Mesothelial cell of epicardium (in vitro differentiated cells): ENCODE measurements at places on chromosomes 13 and 19.
A peak's percentile ranks its signal among the peaks of the same experiment; 100 is the strongest.

DNA sequence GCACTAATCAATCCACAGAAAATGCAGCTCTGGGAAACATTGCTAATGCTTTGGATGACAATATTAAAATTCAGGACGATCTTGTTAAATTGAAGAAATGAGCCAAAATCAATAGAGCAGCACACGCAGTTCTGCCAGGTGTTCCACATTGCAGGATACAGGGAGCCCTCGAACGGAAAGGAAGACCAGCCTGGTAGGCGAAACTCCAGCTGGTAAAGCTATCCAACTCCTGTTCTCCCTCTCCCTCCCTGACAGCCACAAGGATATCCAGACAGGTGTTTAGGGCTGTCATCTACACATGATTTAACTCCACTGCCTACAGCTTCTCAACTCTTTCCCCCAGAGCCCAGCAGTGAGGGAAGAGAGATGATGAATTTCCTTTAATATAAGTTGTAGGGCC is 67.7 kb downstream of the EPSTI1 start:
- no peak for DNase-seq

GRCh38 chr19:29577649-29577963 is 28.5 kb upstream of the POP4 start:
- no peak for DNase-seq

DNA sequence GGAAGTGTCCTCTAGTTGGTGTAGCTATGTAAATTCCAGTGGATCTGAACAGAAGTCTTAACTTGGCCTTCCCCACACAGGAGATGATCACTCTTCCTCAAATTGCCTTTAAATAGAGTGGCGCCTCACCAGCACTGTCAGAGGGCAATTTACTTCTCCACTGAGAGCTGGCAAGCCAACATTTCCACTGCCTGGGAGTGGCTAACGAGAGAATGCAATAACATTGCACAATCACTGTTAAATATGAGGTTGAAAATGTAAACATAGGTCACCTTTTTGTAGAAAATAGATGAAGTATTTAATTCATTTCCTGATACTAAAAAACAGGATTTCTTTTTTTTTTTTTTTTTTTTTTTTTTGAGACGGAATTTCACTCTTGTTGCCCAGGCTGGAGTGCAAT is 55.4 kb upstream of the UBL3 start:
- DNase-seq, result no peak

- no peak for DNase-seq
These were observed 2.3 kb downstream of the TGFBR3L start for GRCh38 chr19:7916955-7917266.

GRCh38 chr19:17475541-17476115 is 5.3 kb downstream of the SLC27A1 start:
- DNase-seq, result no peak

DNA sequence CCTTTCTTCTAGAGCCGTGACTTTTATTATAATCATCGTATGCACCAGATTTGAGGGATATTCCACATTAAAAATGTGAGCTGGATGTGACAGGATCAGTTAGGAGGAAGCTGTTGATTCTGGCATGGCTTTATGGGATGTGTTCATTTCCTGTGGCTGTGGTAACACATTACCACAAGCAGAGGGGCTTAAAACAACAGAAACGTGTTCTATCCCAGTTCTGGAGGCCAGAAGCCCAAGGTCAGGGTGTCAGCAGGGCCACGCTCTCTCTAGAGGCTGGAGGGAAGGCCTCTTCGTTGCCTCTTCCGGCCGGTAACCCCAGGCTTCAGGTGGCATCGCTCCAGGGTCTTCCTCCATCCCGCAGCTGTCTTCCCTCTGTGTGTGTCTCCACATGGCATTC is 14.5 kb downstream of the MED25 start:
- no peak for DNase-seq

DNA sequence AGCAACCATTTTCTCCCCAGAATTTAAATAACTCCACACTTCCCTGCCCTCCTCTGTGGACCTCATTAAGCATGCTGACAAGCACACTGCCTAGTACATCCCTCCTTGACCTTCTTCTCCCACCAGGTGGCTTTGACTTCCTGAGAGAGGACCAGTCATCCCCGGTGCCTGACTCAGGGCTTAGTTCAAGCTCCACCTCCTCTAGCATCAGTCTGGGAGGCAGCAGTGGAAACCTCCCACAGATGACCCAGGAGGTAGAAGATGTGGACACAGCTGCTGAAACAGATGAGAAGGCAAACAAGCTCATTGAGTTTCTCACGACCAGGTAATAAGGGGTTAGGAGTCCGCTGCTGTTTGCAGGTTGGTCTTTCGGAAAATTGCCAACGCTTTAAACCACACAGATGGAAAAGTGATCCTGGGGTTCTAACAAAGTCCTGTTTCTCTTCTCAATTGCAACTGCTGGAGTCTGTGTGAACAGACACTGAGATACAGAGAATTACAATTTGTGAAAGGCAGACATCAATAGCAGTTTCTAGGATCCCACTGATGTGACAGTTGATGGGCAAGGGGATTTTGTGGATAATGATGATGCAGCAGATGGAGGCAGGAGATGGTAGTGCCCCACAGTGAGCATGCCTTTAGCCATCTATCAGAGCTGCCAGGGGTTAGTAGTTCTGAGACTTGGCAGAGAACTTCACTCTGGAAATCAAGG is 86.7 kb downstream of the ZAR1L start:
- DNase-seq, result no peak

GRCh38 chr19:51660975-51661600 is 14.5 kb upstream of the SIGLEC14 start:
- peak; percentile 84 for DNase-seq

DNA sequence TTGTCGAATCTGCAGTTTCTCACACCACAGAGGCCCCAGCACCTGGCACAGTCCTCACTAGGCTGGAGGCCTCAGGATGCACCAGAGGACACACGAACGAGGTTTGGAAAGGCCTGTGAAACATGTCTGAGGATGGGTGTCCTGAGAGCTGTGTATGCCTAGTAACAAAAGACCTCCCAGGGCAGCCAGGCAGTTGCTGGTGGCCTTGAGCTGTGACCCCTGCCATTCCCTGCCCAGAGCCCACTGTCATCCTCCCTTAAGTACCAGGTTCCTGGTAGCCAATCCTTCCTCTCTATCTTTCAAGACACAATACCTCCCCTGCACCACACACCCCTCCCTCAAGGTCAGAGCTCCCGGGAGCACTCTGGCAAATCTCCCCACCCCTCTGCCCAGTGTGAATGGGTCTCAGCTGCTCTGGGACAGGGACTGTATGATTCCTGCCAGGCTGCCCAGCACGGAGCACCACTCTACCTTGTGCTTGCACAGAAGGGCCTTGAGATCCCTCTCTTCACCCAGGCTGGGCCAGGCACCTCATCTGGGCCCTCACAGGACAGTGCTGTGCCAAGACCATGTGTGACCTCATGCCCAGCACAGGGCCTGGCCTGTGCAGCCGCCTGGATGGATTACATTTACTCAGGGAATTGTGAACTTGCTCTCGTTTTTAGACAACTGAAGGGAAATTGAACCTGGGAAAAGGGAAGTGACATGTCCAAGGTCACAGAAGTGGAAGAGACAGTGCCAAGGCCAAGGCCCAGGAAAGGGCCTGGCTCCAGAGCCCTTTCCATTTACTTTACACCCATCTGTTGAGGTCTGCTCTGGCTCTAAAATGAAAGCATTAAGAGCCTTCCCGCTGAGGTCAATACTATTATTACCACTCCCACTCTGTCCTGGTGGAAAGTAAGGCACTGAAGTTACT is 2.2 kb downstream of the ZNF787 start:
- DNase-seq, result no peak

DNA sequence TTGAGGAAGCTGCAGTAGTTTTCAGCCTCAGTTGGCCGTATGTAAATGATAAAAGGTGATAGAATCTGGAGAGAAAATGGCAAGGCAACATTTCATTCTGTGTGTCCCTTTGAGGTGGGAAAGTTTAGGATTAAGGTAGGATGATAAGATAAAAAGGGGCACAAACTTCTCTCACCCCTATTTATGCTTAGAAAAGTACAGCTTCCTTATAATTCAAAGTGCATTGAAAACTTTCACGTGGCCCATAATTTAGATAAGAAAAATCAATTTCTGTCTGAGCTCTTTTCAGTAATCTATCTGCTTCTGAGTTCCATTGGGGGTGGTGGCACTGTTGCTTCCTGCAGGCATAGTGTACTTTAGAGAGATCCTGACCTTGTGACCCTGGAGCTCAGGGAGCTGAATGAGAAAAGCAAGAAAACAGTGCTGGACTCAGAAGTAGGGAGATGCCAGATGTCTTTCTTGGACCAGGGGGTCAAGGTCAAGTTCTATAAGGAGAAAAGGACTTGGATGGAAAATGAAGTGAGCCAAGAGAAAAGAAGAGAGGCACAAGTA is 187.3 kb downstream of the NDFIP2 start:
- DNase-seq, result no peak
